Posterior cingulate gyrus (tissue), 11 donors: ENCODE measurements at places on chromosomes 7 and 10.
A peak's percentile ranks its signal among the peaks of the same experiment; 100 is the strongest.

DNA sequence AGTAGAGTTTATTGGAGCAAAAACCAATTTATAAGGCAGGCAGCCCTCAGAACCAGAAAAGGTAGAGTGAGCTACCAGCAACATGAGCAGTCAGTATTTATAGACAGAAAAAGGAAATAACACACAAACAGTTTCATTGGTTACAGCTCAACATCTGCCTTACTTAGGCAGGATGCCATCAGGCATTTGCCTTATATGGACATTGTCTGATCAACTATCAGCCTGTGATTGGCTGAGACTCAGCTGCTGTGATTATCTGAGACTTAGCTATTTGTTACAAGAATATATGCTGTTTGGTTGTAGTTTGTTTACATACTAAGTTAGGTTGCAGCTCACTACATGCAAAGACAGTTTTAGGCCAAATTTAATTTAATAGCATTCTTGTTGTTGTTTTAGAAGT is 60.4 kb upstream of the CDK1 start:
- DNase-seq: no peak

DNA sequence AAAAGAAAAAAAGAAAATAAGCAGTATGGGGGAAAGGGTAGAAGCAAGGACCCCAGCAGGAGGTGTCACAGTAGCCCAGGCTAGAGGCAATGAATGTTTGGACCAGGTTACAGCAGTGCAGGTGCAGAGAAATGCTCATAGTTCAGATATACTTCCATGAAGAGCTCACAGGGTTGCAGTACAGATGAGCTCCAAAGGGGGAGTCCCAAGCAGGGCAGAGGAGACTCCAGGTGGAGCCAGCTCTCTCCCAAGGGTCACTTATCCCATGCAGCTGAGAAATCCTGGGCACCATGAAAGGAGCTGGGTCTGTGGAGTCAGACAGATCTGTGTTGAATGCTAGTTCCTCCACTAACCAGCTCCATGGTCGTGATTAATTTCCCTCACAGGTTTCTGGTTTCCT is 174.9 kb downstream of the C7orf25 start:
- no peak for DNase-seq

DNA sequence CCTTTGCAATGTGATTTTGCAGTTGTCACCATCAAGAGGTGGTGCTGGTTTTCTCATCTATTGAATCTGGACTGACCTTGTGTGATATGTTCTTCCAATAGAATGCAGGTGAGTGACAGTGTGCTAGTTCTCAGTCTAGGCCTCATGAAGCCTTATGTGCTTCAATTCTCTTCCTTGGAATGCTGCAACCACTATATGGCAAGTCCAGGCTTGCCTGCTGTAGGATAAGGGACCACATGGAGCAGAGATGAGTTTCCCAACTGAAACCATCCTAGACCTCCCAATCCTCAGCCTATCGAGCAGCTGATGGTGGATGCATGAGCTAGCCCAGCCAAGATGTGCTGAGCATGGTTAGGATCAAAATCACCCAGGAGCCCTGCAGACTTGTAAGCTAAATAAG is 32.6 kb upstream of the ARHGAP21 start:
- DNase-seq: no peak

- no peak for DNase-seq
Observed at GRCh38 chr10:63843107-63843506, 321.9 kb downstream of the REEP3 start.

GRCh38 chr10:600234-600633 is 89.2 kb downstream of the DIP2C start:
- DNase-seq: peak; percentile 79

DNA sequence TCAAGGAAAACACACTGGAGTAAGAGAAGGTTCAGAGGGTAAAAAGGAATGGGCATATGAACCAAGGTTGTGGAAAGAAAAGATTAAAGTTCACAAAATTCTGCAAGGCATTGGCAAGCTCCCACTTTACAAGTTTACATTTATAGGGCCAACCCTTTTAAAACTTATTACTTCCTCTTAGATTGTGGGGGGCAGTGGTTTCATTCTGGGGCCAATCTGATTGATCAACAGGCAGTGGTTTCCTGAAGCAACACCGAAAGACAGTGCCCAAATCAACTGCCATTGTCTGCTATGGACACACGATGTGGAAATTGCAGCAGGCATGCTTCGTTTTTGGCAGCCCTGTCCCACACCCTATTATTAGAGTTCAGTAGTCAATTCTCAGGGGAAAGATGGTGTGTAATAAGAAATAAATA is 154.0 kb downstream of the SGMS1 start:
- DNase-seq: no peak

DNA sequence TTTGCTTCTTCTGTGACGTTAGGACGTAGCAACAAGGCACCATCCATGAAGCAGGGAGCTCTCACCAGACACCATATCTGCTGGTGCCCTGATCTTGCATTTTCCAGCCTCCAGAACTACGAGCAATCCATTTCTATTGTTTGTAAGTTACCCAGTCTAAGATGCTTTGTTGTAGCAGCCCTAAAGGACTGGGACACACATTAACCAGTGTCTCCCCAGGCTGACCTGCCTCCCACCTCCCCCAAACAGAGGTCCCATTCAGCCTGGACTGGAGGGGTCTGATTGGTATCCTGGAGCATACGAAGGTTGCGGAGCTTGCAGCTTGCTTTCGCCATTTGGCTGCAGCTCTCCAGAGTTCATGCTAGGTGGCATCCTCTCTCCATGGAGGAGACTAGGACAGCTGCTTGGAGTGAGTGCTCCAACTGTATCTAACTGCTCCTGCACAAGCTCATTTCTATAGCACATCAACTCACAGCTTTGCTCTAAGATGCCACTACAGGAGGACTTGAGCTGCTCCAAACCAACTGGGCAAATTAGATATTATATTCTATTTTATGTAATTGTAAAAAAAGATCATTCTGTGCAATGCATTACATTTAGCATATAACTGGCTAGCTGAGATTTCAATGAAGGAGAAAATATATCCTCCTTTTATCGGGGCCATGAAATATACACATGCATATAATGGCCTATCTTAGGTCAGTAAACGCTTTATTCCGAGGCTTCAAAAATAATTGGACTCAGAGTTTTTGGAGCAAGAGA is 8.0 kb upstream of the GRK5 start:
- DNase-seq: peak; percentile 91

- DNase-seq: no peak
Observed at GRCh38 chr7:120280743-120281142, 7.8 kb downstream of the KCND2 start.

DNA sequence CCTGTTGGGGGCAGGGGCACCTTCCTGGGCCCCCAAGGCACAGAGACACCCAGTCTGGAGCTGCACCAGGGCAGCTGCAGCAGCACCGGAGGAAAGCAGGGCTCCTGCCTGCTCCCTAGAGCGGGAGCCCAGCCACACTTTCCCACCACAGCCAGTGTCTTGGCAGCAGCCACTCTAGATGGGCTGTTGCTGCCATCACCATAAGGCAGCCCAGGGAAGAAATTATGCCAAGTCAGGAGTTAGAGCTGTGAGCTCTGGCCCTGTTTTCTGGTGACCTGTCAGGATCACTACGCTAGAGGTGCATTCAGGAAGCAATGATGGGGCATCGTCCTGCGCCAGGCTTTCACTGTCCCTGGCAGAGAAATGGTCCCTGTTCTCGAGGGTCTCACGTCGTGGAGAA is 38.0 kb upstream of the ZNRF2 start:
- DNase-seq: no peak
